CD4-positive, alpha-beta T cell treated with Interleukin-4 for 1 hour (primary cell): ENCODE measurements at places on chromosomes 5 and 9.

DNA sequence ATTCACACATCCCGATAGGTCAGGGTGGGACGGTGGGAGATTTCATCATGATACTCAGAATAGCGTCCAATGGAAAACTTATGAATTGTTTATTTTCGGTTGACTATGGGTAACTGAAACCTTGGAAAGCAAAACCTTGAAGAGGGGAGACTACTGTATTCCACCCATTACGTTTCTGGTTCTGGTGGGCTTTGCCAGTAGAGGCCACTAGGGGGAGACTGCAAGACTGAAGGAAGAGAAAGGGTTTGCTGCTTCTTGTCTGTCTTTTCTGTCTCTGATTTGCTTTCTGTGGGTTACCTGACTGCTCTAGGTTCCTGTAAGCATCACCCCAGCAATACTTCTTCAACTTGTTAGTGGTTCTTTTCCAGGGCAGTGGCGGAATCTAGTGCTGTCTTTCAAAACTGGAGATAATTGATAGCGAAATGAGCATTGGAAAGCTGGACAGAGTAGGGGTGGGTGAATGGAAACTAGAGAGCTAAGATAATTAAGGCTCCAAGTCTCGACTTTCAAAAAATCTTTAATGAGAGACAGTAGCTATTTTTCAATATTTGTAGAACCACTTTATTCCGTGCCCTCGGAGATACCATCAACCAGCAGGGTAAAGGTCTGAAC is 27.0 kb downstream of the GRIN3A start:
- peak; percentile 1 for DNase-seq

GRCh38 chr9:127721391-127721821 is 5.5 kb downstream of the TTC16 start:
- no peak for DNase-seq

GRCh38 chr5:40735609-40736008 is 20.2 kb downstream of the TTC33 start:
- DNase-seq: no peak

DNA sequence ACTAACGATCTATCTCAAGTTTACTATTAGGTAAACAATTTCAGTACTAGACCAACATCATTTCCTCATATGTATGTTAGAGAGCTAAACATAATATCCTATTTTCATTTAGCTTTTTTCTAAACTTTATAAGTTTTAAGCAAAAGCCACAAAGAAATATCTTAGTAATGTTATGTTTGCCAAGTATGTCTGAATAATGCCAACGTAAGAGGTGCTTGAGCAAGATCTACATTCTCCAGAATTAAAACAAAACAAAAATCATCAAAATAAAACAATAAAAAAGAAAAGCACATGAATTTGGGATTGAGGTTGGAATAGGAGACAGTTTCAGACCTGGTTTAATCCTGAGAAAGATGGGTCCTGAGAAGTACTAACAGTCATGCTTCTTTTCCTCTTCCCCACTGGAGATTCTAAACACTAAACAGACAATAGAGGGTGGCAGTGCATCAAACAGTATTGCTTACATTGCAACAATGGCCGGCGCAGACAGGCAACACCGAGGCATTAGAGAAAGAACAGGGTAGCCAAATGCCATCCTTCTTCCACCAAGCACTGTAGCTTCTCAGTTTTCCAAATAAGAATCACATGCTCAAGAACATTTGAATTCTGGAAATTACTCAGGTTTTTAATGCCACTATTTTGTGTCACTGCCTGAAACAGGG is 33.6 kb downstream of the CSNK1A1 start:
- no peak for DNase-seq

DNA sequence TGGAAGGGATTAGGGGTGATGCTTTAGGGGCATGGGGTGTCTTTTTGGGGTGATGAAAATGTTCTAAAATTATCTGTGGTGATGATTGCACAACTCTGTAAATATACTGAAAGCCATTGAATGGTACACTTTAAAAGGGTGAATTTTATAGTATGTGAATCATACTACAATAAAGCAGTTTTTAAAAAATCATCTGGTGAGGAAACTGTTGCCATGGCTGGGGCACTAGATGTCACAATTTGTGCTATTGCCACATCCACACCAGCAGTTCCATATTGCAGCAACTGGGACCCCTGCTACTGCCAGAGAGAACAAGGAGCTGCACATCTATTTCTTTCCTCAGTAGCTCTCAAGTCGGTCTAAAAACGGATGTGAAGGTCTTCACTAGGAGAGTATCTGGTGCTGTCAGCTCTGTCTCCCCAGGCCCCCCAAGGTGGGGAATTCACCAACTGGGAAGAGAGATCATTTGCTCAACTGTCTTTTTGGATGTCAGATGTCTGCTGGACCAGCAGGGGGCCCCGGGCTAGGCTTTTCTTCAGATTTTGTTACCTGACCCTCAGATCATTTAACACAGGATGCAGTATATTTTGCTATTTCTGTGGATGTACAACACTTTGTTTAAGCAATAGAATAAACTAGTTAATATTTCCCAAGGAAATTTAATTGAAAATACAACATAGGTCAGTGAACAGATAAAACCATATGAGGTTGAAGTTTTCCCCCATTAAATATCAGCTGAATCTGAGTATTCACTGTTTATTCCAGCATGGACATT is 13.2 kb downstream of the CMYA5 start:
- peak; percentile 20 for DNase-seq
